Gastrocnemius medialis (tissue), 4 donors: ENCODE measurements at places on chromosomes 4 and X. TPM values are rescaled to one million over a fixed set of nuclear protein-coding genes. Genes with fewer than 3 reads are reported as not detected.
A peak's percentile ranks its signal among the peaks of the same experiment; 100 is the strongest.

Gene TMEM271
- not detected for total RNA-seq

Gene PNCK
- not detected for total RNA-seq

- DNase-seq: no peak
- H3K4me1 ChIP-seq: peaks cover 4% of the 10 kb centered on the region
Observed at GRCh38 chr4:176838601-176839433, 46.1 kb upstream of the VEGFC start.

Gene SPANXA2
- total RNA-seq: not detected

Gene TKTL2
- total RNA-seq: not detected

DNA sequence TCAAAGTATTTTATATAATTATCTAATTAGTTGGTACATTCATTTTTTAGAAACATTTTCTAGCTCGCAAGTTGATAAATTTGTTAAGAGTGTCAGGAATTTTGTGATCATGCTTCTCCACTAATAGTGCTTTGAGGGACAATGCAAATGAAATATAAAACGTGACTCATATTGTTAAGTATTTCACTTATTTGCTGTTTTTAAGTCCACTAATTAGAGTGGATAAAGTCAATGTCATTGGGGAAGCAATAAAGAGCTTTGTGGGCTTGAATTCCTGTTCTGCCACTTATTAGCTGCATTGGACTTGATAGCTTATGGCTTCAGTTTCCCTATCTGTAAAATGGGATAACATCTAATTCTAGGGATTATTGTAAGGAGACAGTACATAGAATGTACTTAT is 26.5 kb upstream of the ANAPC4 start:
- no peaks in the 10 kb centered on the region for H3K4me1 ChIP-seq
- H3K27me3 ChIP-seq: no peaks in the 10 kb centered on the region
- H3K27ac ChIP-seq: no peak overlapping the region
- no peaks in the 10 kb centered on the region for H3K36me3 ChIP-seq

DNA sequence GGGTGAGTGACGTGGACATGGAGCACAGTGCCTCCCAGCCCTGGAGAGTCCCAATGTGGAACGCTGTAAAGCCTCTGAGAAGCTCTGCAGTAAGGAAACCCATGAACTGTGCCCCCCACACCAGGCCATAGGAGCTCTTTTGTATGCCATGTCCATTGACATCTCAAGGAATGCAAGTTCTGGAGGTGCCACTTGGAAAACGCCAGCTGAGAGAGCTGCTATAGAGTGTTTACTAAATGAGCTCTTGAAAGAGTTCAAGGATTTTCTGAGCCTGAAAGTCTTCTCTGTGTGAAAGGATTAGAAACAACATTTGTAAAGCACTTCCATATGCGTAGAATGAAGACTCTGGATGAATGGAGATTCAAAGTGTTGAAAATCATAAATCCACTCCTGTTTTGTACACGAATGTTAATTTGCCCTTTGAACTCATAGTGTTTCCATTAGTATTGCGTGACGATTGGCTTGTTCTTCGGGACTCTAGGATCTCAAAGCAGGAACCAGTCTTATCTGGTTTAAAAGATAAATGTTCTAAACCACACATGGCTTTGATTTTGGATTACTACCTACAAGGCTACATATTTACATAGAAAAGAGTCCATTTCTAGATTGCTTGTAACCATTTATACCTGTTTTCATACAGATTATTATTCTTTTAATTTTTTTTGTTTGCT is 41.8 kb upstream of the STOX2 start:
- H3K27ac ChIP-seq: no peak overlapping the region
- H3K4me1 ChIP-seq: no peaks in the 10 kb centered on the region
- DNase-seq: no peak
- no peak overlapping the region for H3K4me3 ChIP-seq

Gene ABCG2
- total RNA-seq: 0.75 TPM

GRCh38 chrX:124646403-124646802 is 300.0 kb downstream of the SH2D1A start:
- no peak overlapping the region for H3K4me3 ChIP-seq
- H3K27me3 ChIP-seq: no peaks in the 10 kb centered on the region
- DNase-seq: peak; percentile 71
- peak overlapping the region; percentile 72 for H3K27ac ChIP-seq
- no peaks in the 10 kb centered on the region for H3K36me3 ChIP-seq

GRCh38 chr4:2961811-2962441 is 1.3 kb downstream of the NOP14 start:
- no peaks in the 10 kb centered on the region for H3K27me3 ChIP-seq
- H3K36me3 ChIP-seq: peaks cover 16% of the 10 kb centered on the region
- peak overlapping the region; percentile 91 for H3K27ac ChIP-seq
- no peak for DNase-seq
- peak overlapping the region; percentile 78 for H3K4me3 ChIP-seq

Gene HSFX1
- not detected for total RNA-seq

Gene DDIT4L
- total RNA-seq: 90.1 TPM
